Fibroblast of mammary gland (primary cell): ENCODE measurements at places on chromosomes 4 and X.
A peak's percentile ranks its signal among the peaks of the same experiment; 100 is the strongest.

- DNase-seq = no peak
Observed at GRCh38 chrX:17529151-17529745, 154.2 kb downstream of the NHS start.

DNA sequence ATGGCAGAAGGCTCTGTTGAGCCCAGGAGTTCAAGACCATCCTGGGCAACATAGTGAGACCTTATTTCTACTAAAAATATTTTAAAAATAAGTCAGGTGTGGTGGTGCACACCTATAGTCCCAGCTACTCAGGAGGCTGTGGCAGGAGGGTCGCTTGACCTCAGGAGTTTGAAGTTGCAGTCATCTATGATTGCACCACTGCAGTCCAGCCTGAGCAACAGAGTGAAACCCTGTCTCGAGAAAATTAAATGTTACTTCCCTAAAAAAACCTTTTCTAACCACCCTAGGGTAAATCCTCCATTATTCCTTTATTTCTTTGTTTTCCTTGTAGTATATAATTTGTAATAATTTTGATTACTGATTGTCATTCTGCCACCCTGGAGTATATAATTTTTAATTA is 7.9 kb downstream of the FAM200B start:
- DNase-seq = peak; percentile 33

- DNase-seq = no peak
Observed at GRCh38 chr4:183377491-183377890, 55.3 kb upstream of the CLDN24 start.

DNA sequence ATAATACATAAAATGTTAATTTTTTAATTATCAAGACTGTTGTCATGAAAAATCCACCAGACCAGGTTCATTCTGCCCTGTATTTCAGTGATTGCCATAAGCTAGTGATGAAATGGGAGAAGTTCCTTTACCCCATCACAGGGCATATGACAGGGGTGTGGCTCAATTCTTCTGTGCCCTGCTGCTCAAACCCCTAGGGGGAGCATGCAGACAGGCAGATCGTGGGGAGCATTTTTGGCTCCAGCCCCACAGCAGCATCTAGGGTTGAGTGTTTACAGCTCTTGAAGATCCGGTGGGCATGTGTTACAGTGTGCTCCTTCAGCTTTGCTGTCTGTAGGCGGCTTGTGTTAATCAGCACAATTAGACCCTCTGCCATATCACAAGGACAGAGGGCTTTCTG is 700.7 kb downstream of the PCDH18 start:
- DNase-seq = no peak

- no peak for DNase-seq
Observed at GRCh38 chr4:95118497-95118896, 360.7 kb downstream of the BMPR1B start.

- DNase-seq = peak; percentile 72
Observed at GRCh38 chr4:109721033-109721432, 8.8 kb downstream of the PLA2G12A start.

- no peak for DNase-seq
Observed at GRCh38 chr4:96936886-96937285, 1097.0 kb downstream of the PDHA2 start.

GRCh38 chrX:12292996-12293765 is 154.9 kb downstream of the FRMPD4 start:
- DNase-seq = peak; percentile 36

DNA sequence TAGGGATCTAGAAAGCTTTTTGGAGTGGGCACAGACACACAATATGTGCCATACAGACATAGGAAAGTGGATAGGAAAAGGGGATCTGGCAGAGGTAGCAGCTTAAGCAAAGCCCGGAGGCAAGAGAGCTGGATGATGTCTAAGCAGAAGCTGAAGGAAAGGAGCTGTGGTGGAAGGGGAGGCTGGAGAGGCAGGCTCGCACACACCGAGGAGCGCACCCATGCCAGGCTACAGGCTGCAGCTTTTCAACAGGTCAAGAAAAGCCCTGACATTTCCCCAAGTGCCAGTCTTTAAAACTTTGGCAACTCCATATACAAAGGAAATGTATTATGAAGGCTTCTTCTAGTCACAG is 67.4 kb downstream of the SOWAHB start:
- DNase-seq = no peak

DNA sequence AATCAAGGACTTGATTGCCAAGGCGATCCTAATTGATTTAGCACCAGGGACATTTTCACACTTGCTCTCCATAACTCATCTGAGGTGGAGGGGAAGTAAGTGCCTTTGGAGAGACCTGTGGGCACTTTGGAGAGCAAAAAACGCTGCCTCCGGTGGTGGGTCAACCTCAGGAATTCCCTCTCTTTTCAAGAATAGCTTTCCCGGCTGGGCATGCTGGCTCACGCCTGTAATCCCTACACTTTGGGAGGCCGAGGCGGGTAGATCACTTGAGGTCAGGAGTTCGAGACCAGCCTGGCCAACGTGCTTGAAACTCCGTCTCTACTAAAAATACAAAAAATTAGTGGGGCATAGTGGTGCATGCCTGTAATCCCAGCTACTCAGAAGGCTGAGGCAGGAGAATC is 49.2 kb downstream of the PRPS1 start:
- DNase-seq = peak; percentile 57

GRCh38 chr4:77833126-77833724 is 14.1 kb upstream of the CNOT6L start:
- DNase-seq = no peak

GRCh38 chrX:47796433-47796906 is 40.2 kb upstream of the ZNF81 start:
- DNase-seq = peak; percentile 86

- peak; percentile 22 for DNase-seq
Observed at GRCh38 chrX:9466124-9466495, 1.3 kb downstream of the TBL1X start.

DNA sequence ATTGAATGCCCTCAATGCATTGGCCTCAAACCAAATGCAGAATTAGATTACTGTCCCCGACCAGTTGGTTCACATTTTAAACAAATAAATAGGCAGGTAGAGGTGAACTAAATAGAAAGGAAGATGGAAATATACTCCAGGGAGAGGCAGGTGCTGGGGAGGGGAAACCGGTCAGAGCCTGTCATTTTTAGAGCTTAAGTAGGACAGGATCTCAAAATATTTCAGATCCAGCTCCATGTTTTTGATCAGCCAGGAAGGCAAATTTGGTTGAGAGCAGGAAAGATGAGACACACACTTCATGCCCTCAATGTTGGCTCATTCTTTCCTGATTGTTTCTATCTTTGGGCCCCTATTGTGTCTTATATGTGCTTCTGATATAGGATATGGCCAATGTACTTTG is 206.7 kb downstream of the SHROOM3 start:
- DNase-seq = no peak

DNA sequence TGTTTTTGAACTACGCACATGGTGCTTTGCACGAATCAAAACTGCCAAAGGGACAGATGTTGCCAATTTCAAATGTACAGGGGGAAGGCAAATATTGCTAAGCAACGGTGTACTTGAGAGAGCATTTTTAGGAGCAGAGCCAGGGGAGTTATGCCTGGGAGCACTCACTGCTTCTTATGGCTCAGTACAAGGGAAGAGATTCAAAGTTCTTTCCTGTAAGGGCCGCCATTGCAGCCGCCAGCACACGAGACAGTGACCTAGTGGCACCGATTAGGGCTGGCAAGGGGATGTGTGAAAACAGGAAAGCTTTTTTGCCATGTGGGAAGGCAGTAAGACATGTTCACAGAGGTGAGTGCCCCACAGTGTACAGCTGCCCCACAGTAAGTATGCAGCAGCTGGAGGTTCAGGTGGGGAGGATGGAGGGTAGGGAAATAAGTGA is 133.8 kb downstream of the AFF1 start:
- DNase-seq = no peak

GRCh38 chrX:38571058-38571457 is 9.7 kb downstream of the TSPAN7 start:
- no peak for DNase-seq

GRCh38 chr4:5365071-5366008 is 314.1 kb downstream of the STK32B start:
- DNase-seq = peak; percentile 59

- no peak for DNase-seq
Observed at GRCh38 chr4:114562176-114562904, 36.3 kb upstream of the UGT8 start.

DNA sequence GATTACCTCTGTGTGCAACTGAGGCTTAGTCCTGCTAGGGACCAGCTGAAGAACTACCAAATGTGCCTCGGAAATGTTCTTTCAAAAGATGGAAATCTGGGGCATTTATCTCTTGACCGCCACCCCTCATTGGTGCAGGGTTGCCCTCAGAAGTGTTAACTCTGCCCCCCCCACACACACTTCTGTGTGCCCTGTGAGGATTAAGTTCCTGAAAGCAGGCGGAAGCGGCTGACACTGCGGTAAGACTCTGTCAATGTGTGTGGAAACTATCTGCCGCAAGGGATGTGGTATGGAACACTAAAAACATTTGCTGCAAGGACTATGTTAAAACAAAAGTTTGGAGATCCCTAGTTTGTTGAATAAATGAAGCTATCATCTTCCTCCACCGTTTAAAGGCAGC is 106.9 kb upstream of the NDP start:
- no peak for DNase-seq

DNA sequence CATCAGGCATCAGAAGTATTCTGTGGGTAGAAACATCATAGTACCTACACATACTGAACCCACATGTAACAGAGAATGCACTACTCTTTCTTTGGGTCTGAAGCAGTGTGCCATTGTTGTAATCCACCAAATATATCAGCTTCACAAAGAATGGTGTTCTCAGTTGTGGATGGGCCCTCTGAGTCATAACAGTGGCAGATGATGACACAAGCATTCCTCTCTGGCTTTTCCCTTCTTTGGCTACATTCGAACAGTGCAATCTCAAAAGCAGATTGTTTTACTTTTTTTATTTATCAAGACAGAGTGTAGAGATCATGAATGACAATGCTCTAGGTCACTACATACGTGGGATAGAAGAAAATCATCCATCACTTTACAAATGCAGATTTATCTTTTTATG is 247.2 kb upstream of the EPHA5 start:
- DNase-seq = peak; percentile 33

DNA sequence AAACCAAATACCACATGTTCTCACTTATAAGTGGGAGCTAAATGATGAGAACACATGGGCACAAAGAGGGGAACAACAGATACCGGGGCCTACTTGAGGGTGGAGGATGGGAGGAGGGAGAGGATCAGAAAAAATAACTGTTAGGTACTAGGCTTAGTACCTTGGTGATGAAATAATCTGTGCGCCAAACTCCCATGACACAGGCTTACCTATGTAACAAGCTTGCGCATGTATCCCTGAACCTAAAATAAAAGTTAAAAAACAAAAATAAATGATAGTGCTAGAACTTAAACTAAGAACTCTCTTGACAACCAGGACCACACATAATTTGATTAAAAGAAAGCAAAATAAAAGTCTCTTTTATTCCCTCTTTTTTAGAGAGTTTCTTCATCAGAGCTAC is 150.6 kb downstream of the CHIC2 start:
- no peak for DNase-seq

DNA sequence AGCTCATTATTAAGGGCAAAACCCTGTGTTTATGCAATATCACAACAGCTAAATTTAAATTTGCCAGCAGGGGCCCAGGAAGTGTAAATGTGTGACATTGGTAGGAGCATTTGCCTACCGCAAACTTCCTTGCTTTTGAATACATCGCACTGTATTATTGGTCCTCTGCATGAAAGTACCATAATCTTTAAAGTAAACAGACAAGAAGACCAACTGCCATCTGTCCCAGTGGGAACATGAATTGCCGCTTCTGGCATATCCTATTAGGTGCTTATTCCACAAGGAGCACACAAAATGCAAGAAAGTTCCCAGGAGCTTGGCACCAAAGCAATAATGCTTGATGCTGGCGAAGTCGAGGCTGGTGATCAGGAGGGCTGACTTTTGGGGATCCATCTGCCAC is 51.3 kb downstream of the SOD3 start:
- no peak for DNase-seq

- DNase-seq = peak; percentile 41
Observed at GRCh38 chr4:28621591-28621990, 1761.0 kb downstream of the STIM2 start.

GRCh38 chr4:37737466-37737865 is 51.3 kb upstream of the RELL1 start:
- peak; percentile 88 for DNase-seq

GRCh38 chr4:127559981-127560380 is 72.8 kb upstream of the INTU start:
- DNase-seq = no peak

DNA sequence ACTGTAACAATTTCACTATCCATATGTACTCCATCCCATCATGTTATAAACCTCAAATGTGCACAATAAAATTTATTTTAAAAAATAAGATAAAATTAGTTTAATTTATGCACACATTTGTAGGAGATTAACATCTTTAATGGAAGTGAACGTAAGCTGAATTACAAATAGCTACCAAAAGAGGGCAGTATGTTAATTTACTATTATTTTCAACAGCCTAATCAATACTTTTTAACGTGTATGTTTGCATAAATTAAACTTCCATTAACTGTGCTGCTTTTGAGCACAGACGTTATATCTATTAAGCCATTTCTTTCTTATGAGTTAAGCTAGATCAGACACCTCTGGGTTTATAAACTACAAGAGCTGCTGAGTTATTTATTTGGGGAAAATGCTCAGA is 56.5 kb upstream of the PHKA2 start:
- peak; percentile 4 for DNase-seq

DNA sequence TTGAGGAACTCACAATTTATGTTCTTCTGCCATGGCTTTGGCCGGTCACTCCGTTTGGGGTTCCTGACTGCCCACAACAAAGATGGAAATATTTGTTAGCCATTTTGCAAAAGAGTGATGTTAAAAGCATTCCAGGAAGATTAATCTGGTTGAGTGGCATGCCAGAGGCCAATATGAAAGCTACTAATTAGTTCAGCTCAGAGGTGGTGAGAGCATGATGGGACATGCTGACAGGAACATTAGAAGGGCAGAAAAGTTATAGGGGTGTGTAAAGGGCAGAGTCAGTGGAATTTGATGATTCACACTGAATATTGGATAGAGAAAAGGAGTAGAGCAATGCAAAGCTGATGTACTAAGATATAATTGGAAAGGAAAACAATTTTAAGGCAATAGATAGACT is 94.4 kb downstream of the TLL1 start:
- DNase-seq = no peak

DNA sequence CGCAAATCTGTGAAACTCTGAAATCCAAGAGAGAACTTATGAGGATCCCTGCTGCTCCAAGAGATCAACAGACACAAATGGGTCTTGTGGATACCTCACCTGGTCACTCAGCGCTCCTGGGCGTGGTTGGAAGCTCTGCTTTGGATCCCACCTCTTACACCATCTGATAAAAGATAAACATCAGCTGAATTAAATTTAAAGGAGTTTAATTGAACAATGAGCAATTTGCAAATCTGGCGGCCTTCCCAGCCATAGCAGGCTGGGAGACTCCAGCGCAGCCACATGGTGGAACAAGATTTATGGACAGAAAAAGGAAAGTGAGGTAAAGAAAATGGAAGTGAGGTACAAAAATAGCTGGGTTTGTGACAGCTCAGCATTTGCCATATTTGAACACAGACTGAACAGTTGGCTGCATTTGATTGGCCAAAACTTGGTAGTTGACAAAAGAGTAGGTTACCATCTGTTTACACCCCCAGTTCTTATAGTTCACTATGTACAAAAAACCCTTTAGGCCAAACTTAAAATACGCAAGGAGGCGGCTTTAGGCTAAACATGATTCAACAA is 437.3 kb upstream of the NDST3 start:
- no peak for DNase-seq
